ENCODE measurements at places on chromosomes 13 and 19.

DNA sequence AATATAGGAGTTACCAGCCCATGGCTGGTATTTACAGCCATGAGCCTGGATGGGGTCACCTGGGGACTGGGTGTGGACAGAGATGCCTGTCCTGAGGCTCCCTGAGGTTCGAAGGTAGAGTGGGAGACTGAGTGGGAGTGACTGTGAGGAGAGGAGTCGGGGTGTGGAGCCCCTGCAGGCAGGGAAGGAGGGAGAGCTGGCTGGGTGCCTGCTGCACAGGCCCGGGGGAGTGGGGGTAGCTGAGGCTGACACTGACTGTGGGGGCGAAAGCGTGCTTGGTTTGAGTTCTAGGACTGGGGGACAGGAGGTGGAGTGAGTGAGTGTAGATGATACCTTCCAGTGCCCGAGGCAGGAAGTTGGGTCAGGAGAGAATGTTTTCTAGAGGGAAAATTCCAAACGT lies 7.1 kb downstream of the RAB11B start:
- DNase-seq: no peak

DNA sequence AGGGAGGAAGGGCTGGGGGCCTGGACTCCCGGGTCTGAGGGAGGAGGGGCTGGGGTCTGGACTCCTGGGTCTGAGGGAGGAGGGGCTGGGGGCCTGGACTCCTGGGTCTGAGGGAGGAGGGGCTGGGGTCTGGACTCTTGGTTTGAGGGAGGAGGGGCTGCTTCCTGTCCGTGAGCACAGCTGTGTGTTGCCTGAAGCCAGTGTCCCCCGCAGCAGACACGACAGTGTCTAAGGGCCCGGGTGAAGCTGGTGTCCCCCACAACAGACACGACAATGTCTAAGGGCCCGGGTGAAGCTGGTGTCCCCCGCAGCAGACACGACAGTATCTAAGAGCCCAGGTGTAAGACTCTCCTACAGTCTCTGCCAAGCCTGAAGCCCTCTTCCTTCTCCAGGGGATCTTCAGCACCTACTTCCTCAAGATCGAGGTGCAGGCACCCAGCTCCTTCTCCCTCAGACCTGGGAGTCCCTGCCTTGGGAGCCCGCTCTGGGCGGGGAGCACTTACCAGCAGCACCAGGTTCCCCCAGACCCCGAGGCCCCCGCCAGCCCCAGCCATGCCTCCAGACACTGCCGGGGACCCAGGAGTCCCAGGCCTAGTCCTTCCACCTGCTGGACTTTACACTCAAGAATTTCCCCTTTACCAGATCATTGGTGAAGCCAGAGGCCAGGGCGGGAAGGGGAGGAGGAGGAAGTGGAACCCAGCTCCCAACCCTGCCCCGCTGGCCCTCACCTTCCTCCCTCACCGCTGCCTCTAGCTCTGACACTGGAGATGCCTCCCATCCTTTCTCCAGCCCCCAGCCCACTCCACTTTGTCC lies at the start of gene PTPRH:
Gene PTPRH, minus strand, starts transcription at position 622 of the 813 bp plus-strand sequence. Its CDS starts 68 bp downstream, at position 554.
- no peak for DNase-seq

- DNase-seq: no peak
Observed at GRCh38 chr13:23796551-23796950, 92.6 kb downstream of the MIPEP start.

DNA sequence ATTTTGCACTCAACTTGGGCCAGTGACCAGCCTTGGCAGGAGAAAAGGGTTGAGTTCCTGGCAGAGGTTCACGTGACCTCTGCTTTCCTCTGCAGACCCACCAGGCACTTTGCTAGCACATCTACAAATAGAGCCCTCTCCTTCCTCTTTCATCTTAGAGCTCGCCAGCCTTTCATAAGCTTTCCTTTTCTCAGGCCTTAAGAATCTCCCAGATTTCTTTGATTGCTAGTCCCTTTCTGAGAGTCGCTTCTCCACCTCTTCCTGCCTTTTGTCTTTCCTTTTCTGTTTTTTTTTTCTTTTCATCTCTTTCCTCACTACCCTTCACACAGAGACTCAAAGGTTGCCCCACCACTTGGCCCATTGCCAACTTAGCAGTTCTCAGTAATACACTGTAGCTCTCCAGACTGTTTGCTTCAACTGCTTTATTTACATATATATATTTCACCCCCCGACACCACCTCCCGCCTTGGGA lies 375.7 kb upstream of the SPRY2 start:
- DNase-seq: no peak

GRCh38 chr19:2040647-2041432 lies 10.2 kb downstream of the MKNK2 start:
- no peak for DNase-seq

DNA sequence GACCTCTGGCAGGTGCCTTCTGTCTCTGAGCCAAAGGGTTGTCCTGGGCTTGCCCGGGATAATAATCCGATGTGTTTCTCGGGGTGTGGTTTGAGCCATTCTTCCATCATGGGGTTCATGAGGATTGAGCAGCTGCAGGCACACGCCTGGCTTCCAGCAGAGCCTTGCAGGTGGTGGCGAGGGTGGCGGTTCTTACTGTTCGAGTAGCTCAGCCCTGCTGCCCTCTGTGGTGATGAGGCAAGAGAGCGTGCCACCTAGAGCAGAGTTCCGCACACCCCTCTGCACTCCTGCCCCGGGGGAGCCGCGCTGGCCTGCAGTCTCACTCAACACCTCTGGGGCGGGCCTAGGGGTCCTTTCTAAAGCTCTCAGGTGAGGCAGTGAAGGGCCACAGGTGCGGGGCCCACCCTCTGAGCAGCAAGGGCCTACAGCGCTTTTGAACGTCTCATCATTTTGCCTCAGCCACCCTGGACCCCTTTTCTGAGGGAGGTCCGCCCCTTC lies 3.8 kb downstream of the SCN1B start:
- DNase-seq: no peak

DNA sequence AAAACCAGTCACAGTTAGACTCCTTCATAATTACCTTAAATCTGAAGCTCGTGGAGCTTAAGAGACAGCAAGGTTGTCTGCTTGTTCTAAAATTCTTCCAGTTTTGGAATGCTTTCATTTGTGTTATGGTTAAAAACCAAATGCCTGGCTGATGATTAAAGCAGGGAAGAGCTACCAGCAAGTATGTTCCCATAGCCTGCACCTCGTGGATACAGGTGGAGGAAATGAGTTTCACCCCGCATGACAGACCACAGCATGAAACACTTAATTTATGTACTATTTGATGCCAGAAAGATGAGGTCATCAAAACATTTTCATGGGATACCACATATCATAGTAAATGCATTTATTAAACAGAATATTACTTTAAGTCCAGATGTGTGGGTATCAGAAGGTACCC lies 416 bp upstream of the DOCK9 start:
- DNase-seq: no peak

DNA sequence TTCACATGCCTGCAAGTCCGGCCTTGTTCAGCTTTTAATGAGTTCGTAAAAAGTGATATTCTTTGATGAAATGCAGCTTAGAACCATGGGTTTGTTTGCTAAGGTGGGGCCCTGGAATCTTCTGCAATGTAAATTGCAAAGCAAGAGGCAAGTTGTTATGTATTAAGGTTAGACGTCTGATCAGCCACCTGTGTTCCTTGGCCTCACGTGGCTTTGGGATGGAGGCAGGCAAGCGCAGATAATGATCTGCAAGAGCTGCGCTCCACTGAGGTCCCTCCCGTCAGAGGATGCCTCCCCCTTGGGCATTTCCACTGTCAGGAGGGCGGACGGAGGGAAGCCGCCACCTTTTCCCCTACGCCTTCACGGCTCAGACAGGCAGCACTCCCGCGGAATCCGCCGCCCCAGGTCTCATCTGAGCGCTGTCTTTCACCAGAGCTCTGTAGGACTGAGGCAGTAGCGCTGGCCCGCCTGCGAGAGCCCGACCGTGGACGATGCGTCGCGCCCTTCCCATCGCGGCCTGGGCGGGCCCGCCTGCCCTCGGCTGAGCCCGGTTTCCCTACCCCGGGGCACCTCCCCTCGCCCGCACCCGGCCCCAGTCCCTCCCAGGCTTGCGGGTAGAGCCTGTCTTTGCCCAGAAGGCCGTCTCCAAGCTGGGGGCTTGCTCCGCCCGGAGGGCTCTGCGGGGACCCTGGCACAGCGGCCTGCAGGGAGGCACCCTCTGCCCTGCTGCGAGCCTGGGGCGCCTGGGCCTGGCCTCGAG lies 110.9 kb downstream of the CRYL1 start:
- DNase-seq: no peak

DNA sequence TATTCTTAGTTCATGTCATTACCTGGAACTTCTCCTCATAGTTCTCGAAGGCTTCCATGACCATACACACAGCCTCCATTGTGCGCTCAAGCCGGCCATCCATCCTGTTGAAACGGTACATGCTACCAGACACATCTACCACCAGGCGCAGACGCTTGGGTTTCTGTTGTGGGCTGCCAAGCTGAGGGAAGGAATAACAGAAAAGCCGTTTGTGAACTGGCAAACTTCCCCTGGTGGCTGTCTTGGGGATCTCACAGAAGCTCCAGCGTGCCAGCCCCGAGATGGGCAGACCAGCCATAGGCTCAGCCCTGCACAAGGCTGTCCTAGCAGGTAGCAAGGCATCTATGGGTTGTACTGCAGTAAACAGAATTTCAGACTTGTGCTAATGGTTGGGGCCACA lies 130.1 kb downstream of the RGCC start:
- no peak for DNase-seq

DNA sequence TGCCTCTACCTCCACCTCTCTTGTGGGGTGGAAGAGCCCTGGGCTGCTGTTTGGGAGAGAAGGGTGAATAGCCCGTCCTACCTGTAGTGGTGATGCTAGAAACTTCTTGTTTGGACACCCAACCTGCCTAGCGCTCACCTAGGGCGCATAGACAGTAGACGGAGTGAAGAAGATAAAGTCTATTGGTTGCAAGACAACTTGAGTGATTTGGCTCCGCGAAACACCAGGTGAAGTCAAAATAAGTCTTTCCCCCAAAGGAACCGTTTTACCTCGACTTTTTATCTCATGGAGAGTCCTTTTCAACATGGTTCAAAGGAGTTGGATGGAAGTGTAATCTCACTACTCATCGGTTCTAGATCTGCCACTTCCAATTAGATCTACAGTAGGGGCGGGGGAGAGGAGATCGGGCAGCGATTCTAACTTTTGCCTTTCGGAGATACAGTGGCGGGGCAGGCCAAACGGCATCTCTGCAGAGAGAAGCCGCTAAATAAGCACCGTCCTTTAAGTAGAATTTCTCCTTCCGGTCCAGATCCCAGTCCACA lies 694 bp upstream of the ZIC5 start:
- no peak for DNase-seq

- no peak for DNase-seq
Observed at GRCh38 chr19:21210037-21210621, 68.3 kb downstream of the ZNF431 start.

GRCh38 chr19:50983625-50984292 lies at the start of gene KLK7:
Gene KLK7, minus strand, starts transcription at chr19:50983917. Its CDS starts 1,518 bp downstream, at chr19:50982399.
- no peak for DNase-seq

- DNase-seq: no peak
Observed at GRCh38 chr13:45446181-45446580, 18.6 kb upstream of the COG3 start.

- peak; percentile 9 for DNase-seq
Observed at GRCh38 chr19:14248578-14249011, 42.6 kb upstream of the ADGRL1 start.

DNA sequence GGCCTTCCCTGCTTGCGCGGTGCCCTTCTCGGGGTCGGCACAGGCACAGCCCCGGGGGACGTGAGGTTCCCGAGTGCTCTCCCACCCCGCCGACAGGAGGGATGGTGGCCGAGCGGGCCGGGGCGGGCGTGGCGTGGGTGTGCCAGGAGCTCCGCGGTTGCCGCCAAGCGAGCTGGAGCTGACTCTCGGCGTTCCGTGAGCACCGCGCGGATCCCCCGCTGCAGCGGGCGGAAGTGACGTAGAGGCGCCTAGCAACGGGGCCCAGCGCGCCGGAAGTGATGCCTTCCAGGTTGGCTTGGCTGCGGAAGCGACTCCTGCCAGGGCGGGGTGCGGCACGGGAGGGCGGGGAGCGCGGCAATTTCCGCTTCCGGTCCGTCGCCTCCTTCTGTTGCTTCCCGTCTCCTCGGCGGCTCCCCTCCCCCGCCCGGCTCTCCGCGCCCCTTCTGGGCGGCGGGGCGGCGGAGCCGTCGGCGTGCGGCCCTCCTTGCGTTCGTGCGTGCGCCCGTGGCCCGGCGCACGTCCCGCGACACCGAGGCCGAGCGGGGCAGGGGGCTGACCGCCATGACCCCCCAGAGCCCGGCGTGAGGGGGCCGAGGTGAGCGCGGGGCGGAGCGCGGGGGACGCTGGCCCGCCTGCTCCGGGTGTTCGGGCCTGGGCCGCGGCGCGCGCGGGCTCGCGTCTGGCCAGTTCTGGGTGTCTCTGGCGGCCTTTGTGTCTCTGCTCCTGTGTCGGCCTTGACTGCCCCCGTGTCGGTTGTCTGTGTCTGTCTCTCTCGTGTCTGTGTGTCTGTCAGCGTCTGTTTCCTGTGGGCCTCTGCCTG lies at the start of gene EPN1:
Gene EPN1, plus strand, starts transcription at position 386 of the 820 bp plus-strand sequence. CDS start 3,402 bp downstream, outside the sequence.
- DNase-seq: peak; percentile 27

GRCh38 chr13:100394005-100394695 lies 194.4 kb downstream of the GGACT start:
- DNase-seq: no peak

- DNase-seq: no peak
Observed at GRCh38 chr19:12611361-12611699, 610 bp downstream of the ZNF791 start.

DNA sequence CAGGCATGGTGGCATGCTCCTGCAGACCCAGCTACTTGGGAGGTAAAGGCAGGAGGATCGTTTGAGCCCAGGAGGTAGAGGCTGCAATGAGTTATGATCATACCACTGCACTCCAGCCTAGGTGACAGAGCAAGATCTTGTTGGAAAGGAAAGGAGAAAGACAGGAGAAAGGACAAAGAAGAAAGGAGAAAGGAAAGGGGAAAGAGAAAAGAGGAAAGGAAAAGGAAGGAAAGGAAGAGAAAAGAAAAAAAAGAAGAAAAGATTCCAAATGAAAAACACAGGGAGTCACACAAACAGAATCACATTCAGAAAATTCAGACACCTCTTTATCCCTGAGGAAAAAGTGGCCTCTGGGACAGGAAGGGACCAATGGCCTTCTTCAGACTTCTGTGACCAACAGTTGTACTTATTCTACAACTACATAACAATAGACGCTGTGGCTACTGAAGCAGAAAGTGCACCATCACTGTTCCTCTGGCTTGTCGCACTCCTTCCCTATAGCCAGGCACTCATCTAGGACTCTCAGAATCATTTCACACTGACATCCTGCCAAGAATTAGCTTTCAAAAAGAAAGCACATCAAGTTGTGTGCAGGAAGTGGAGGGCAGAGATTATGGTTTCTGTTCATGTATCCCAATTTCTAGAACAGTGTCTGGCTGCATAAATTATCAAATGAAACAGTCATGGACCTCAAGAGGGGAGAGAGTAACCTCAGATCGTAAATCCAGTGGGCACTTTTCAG lies 5.9 kb downstream of the MTMR6 start:
- DNase-seq: no peak

DNA sequence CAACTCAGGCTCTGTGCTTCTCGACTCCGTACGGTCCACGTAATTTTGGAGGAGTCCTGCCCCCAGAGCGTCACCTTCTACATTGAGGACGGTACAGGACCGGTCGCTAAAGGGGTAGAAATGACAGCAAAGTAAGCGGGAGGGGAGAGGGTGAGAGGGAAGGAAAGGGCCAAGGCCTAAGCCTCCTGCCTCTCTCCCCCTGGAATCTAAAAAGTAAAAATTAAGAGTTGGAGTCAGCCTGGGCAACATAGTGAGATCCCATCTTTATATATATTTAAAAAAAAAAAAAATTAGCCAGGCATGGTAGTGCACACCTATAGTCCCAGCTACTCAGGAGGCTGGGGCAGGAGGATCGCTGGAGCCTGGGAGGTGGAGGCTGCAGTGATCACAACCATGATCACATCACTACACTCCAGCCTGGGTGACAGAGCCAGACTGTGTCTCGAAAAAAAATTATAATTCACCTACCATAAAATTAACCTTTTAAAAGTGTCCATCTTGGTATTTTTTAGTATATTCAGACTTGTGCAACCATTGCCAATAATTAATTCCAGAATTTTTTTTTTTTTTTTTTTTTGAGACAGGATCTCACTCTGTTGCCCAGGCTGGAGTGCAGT lies 12.6 kb downstream of the SLC1A5 start:
- no peak for DNase-seq

Measured in cerebellar nuclear complex (tissue), 1 donor.